ENCODE measurements at places on chromosomes 11 and 22. TPM values are rescaled to one million over a fixed set of nuclear protein-coding genes. Genes with fewer than 3 reads are reported as not detected.

PARVG gene
- 1.8 TPM for polyA plus RNA-seq

RELT gene
- polyA plus RNA-seq, result 2.8 TPM

NRGN gene
- polyA plus RNA-seq, result 18.5 TPM

CSF2RB gene
- 2.6 TPM for polyA plus RNA-seq

FGF19 gene
- polyA plus RNA-seq, result 0.85 TPM

PAX6 gene
- 0.19 TPM for polyA plus RNA-seq

PRODH gene
- polyA plus RNA-seq, result 24.0 TPM

OR51I1 gene
- polyA plus RNA-seq, result not detected

OR2AG2 gene
- 0.04 TPM for polyA plus RNA-seq

PLAAT5 gene
- 0.64 TPM for polyA plus RNA-seq

MYOD1 gene
- polyA plus RNA-seq, result not detected

TPCN2 gene
- polyA plus RNA-seq, result 12.0 TPM

DDX25 gene
- polyA plus RNA-seq, result 3.9 TPM

TMEM121B gene
- polyA plus RNA-seq, result 0.63 TPM

KRTAP5-1 gene
- polyA plus RNA-seq, result 0.63 TPM

KCNQ1 gene
- polyA plus RNA-seq, result 2.3 TPM

ARRB1 gene
- 22.7 TPM for polyA plus RNA-seq

PAAF1 gene
- polyA plus RNA-seq, result 32.2 TPM

PKDREJ gene
- 0.20 TPM for polyA plus RNA-seq

DEAF1 gene
- polyA plus RNA-seq, result 53.0 TPM

MS4A14 gene
- 0.38 TPM for polyA plus RNA-seq

KCNJ1 gene
- 102 TPM for polyA plus RNA-seq

IGLL1 gene
- 1.6 TPM for polyA plus RNA-seq
